ENCODE measurements at places on chromosomes 3 and 15.

- DNase-seq = no peak
These were observed 94.6 kb downstream of the DCLK3 start for GRCh38 chr3:36669764-36670163.

DNA sequence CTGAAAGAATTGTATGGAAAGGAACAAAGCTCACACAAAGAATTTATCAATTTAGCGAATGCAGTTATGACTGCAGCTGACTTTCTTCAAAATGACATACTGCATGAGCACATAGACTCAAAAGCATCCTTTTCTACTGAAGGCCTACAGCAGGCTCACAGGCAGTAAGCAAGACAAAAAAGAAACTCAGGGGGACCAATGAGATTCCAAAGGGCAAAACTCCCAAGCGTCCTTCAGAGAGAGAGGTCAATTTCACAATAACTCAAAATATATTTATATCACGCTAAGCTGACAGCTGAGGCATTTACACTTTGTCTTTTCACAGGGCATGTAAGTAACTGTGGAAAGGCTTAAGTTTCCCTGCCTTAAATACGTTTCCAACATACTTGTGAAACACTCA is 427.9 kb upstream of the RASGRP1 start:
- DNase-seq = no peak

DNA sequence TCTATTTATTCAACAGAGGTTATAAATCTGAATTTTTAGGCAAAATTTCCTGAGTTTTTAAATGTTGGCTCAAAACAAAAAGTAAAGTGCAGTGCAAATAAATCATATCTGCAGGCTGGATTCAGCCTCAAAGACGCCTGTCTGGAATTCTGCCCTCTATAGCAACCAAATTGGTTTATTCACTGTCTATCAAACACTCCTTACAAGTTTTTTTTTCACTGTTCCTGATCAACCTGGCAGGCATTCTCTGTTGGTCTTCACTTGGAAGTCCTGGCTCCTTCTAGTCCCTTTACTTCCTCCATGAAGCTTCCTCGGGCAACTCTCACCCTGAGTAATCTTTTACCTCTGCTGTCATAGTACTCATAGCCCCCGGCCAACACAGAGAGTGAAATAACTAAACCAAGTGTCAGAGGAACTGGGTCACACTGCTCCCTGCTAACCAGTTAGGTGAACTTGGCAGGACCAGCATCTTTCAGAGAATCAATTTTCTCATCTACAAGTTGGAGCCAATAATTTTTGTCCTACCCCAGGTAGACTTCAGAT is 36.8 kb upstream of the TIPARP start:
- DNase-seq = no peak

DNA sequence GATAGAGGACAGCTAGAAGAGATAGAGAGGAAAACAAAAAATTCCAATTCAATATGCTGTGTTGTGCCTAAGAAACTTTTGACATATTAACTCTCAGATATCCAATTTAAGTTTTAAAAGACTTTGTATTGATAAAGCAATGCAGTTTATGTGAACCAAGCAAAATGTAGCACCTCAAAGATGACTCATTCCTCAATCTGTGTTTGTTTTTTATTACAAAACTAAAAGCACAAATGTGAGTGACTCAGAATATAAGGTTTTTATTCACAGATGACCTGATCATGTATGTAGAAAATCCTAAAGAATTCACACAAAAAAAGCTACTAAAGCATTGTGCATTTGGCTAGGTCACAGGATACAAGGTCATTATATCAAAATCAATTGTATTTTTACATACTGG is 11.1 kb downstream of the HCLS1 start:
- no peak for DNase-seq
